Esophagus squamous epithelium (tissue), 5 donors: ENCODE measurements at places on chromosomes 12 and 14. TPM values are rescaled to one million over a fixed set of nuclear protein-coding genes. Genes with fewer than 3 reads are reported as not detected.

- H3K27ac ChIP-seq: no peak overlapping the region
- H3K36me3 ChIP-seq: peaks cover 16% of the 10 kb centered on the region
- no peak overlapping the region for H3K4me3 ChIP-seq
- no peaks in the 10 kb centered on the region for H3K27me3 ChIP-seq
Measured at GRCh38 chr12:76410371-76410770, 62.2 kb upstream of the BBS10 start.

CCDC175 gene
- total RNA-seq: not detected

GRCh38 chr12:21988619-21989018 is 47.4 kb upstream of the ABCC9 start:
- no peak overlapping the region for H3K27ac ChIP-seq
- no peaks in the 10 kb centered on the region for H3K27me3 ChIP-seq

- H3K27ac ChIP-seq: no peak overlapping the region
- H3K4me1 ChIP-seq: peaks cover 7% of the 10 kb centered on the region
- H3K4me3 ChIP-seq: no peak overlapping the region
- no peaks in the 10 kb centered on the region for H3K36me3 ChIP-seq
Measured at GRCh38 chr12:54949073-54949711, 35.4 kb downstream of the TESPA1 start.

DNA sequence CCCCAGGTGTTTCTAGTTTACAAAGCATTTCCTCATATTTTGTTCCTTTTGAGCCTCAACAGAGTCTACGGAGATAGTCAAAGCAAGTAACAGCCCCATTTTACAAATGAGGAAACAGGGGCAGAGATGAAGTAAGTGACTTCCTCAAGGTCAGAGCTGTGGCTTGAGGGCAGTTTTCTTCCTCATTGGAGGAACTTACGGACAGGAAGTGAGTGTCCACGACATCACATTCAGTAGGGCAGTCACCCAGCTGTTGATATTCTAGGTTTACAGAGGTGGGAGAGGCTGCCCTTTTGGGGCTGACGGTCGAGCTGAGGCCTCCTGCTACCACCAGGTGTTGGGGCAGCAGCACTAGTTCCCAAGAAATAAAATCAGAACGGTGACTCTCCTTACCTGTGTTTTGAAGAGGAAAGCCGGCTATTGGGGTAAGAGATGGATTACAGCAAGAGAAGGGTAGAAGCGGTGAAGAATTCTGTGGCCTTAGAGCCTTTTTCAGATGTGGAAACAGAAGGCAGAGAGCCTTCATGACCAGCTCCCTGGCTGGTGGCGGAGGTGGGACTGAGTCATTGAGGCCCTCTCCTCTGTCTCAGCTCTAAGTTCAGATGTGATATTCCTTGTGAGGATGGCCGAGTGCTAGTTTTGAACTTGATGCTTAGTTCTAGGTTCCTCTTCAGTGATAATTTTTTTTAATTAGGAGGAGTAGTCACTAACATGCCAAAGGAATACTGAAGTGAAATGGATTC is 41.7 kb downstream of the SUSD6 start:
- peak overlapping the region; percentile 80 for H3K27ac ChIP-seq
- no peak overlapping the region for H3K4me3 ChIP-seq
- DNase-seq: no peak
- H3K36me3 ChIP-seq: no peaks in the 10 kb centered on the region
